ENCODE measurements at places on chromosomes 12 and 14. TPM values are rescaled to one million over a fixed set of nuclear protein-coding genes. Genes with fewer than 3 reads are reported as not detected.

DNA sequence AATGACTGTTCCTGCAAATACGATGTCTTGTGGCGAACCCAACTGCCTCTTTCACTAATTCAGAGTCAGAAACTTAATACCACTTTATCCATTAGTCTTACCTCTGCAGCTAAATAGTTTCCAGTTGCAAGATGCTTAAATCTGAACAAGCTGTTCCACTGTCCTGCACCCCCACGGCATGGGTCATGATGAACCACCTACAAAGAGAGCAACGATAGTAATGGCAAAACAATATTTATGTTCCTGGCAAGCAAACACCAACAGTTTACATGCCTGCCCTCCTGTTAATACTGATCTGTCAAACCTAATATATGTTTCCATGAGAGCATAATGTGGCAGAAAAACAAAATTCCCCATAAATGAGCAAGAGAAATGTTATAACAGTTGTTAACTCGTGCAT lies 121.9 kb downstream of the ITPR2 start:
- peaks cover 5% of the 10 kb centered on the region for H3K4me1 ChIP-seq
- no peak overlapping the region for H3K27ac ChIP-seq

DNA sequence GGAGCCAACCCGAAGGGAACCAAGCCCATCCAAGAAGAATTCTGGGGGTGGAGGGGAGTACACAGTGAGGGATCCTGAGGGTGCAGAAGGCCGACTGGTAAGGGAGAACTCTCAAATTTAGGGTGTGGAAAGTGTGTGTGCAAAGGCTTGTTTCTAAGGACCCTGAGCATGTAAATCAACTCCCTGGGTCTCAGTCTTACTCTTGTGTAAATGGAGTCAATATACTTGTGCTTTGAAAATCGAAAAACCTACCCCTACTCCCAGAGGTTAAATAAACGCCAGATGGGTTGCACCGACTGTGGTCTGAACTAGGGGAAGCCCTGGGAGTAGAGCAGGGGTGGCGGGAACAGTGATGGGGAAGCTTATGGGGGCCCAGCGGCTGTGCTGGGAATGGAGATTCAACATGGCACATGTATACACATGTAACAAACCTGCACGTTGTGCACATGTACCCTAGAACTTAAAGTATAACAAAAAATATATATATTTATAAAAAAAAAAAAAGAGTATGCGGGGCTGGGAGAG lies 6.0 kb downstream of the B4GALNT1 start:
- H3K4me3 ChIP-seq = no peak overlapping the region
- H3K36me3 ChIP-seq = no peaks in the 10 kb centered on the region
- H3K27me3 ChIP-seq = no peaks in the 10 kb centered on the region

The IQSEC3 gene
- not detected for total RNA-seq

- H3K4me3 ChIP-seq = no peak overlapping the region
- no peaks in the 10 kb centered on the region for H3K4me1 ChIP-seq
Observed at GRCh38 chr14:72643317-72643801, 250.5 kb downstream of the DPF3 start.

The CRY1 gene
- total RNA-seq = 16.2 TPM

DNA sequence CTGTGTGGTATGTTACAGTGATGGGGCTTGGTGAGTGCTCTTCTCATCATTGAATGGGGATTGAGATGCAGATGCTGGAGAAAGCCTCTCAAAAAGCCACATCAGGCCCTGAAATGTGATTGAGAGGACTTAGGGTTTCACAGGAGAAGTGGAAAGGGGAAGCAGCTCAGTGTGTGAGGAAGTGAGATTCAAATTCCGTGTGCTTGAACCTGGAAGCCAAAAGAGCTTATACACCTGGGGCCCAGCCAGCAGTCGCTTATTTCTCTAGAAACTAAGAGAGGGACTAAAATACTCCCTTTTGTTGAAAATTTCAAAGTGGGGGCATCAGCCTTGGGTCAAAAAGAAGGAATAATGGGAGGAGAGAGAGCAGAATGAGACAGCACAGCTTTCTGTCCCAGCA lies 39.1 kb upstream of the GZMB start:
- H3K27me3 ChIP-seq = no peaks in the 10 kb centered on the region
- H3K36me3 ChIP-seq = no peaks in the 10 kb centered on the region
- no peak for DNase-seq
- no peak overlapping the region for H3K27ac ChIP-seq

- H3K36me3 ChIP-seq = no peaks in the 10 kb centered on the region
- no peaks in the 10 kb centered on the region for H3K27me3 ChIP-seq
- no peak overlapping the region for H3K27ac ChIP-seq
- no peak for DNase-seq
Observed at GRCh38 chr14:72706485-72706884, 187.4 kb downstream of the DPF3 start.

GRCh38 chr12:102234599-102234998 lies 37.0 kb upstream of the PMCH start:
- no peaks in the 10 kb centered on the region for H3K36me3 ChIP-seq
- H3K27me3 ChIP-seq = no peaks in the 10 kb centered on the region
- H3K27ac ChIP-seq = no peak overlapping the region
- no peak for DNase-seq
- no peaks in the 10 kb centered on the region for H3K4me1 ChIP-seq

All from HepG2 (cell line).